ENCODE measurements at places on chromosomes 5 and 9.

- DNase-seq, result no peak
Observed at GRCh38 chr9:87309236-87309635, 188.4 kb upstream of the DAPK1 start.

DNA sequence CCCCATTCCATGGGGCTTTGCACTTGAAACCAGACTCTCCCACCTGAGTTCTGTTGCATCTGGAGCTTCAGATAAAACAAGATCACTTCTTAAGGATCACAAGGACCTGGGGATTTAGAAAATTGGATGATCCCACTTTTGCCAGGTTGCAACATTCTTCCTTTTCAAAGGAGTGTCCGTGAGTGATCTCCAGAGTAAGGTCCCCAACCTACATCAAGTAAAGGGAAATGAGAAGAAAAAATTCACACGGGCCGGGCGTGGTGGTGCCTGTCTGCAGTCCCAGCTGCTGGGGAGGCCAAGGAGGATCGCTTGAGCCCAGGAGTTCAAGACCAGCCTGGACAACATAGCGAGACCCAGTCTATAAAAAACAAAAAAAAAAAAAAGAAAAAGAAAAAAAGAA lies 41.2 kb upstream of the COL5A1 start:
- no peak for DNase-seq

DNA sequence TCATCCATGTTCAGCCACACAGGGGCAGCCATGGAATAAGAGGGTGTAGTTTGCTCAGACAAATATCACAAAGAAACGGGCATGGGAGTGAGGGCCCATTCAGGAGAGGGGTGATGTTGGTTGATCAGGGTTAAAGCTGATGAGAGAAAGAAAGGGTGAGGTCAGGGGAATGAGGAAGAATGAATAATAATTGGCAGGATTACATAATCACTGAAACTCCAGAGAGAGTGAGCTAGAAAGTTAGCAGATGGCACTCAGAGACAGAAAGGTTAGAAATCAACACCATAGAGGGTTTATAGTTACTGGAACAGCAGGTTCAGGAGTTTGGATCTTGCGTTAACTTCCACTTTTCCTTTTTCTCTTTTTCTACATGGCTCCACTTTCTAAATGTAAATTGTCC lies 113.9 kb downstream of the TAF11L14 start:
- DNase-seq, result no peak

DNA sequence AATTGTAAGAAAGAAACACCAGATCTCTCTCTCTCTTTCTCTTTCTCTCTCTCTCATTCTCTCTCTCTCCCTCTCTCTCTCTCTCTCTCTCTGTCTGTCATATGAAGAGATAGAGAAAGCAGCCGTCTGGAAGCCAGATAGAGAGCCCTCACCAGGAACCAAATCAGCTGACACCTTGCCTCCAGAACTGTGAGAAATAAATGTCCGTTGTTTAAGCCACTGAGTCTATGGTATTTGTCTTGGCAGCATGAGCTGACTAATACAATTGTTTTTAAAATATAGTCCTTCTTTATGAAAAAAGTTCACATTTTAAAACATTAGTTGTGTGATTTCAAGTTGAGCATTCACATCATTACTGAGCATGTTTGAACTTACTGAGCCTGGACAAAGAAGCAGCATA lies 275.6 kb downstream of the CETN3 start:
- DNase-seq, result no peak

DNA sequence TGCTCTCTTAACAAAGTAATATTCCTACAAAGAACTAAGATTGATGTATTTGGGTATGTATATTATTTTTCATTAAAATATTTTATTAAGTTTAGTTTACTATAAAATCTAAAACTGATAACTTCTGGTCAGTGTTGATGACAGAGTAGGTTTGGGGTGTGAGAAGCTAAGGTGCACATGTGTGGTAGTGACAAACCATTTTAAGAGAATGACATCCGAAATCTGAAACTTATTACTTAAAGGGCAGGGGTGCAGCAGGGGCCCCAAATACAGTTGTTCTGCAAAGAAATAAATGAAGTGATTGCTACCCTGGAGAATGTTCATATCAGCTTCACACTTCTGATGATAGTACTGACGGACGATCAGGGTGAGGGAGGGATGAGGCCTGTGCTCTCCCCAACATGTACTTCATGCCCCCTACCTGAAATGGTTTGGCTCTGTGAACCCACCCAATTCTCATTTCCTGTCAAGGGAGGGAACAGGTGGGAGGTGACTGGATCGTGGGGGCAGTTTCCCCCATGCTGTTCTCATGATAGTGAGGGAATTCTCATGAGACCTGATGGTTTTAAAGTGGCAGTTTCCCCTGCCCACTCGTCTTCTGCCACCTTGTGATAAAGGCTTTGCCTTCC lies 125.3 kb upstream of the RFX3 start:
- no peak for DNase-seq

DNA sequence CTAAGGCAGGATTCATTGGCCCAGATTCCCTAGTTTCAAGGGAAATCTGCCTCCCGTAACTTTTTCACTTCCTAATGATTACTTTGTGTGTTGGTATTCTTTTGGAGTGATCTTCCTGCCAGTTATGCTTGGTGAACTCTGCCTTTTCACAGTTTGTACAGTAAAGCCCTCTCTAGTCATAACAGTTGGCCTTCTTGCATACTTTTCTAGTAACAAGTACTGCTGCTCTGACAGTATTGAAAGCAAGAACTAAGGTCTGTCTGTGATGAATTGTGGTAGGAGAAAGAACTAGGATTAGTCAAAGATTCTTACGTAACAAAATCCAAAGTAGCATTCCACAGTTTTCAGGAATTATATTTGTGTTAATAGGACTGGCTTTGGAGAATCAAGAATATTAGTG lies 1457.2 kb upstream of the WWC1 start:
- no peak for DNase-seq

DNA sequence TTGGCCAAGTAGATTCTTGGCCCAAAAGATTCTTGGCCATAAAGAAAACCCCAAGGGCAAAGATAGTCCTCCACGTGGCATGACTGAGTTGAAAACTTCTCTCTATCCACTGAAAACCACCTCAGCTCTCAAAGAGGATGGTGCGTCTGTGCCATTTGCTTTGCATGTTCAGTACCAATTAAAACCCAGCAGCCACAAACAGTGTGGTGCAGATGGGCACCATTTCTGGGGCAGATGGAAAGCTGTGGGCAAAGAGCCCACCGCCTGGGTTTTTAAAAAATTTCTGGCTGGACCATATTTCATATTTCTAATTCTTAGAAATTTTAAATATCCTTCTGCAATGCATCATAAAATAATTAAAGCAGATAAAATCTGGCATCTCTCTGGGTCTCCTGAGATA lies 84.5 kb upstream of the PUM3 start:
- no peak for DNase-seq

GRCh38 chr5:126044111-126044668 lies 379.0 kb upstream of the GRAMD2B start:
- DNase-seq, result peak; percentile 29

DNA sequence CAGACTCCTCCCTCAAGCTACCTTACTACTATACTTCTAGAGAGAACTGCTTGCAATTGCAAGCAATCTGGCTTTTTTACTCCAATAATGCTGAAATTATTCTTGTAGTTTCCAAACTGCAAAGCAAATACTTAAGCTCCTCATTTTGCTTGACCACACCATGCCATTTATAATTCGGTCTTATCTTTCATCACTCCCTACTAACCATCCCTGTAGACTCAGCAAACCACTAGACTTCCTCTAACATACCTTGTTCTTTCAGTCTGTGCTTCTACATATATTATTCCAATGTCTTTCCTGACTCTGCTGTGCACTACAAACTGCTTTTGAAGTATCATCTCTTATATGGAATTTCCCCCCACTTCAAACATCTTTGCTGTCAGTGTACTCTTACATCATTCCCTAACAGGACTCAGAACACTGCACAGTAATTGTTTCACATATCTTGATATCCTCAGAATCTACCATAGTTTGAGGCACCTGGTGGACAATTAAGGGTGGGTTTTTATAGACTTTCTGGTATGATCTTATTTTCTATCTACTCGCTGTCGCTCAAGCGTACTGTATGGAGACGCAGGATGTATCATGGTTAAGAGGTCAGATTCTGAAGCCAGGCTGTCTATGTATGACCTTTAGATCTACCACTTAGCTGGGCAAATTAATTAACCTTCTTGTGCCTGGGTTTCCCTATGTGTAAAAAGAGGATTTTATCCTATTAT lies 2.8 kb downstream of the IL6ST start:
- no peak for DNase-seq

- no peak for DNase-seq
Observed at GRCh38 chr9:124767821-124768220, 3.3 kb downstream of the NR6A1 start.
